ENCODE measurements at places on chromosomes 2 and 18.

DNA sequence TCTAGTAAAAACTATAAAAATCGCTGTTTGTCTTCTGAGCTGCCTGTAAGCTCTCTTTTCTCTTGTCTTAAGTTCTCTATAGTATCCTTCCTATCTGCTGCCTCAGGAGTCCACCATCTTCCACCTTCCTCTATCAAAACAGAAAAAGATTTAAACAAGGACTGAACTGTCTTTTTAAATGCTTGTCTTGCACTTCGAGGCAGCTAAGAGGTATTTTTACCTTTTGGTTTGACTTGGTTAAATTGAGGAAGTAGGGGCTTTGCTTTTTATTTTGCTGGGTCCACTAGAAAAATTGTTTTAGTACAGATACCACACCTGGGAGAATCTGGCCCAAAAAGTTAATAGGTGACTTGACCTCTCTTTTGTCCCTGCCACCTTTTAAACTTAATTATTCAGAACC lies 12.2 kb downstream of the SESTD1 start:
- no peak for DNase-seq

GRCh38 chr18:61362511-61362910 lies 29.3 kb downstream of the CDH20 start:
- no peak for DNase-seq

DNA sequence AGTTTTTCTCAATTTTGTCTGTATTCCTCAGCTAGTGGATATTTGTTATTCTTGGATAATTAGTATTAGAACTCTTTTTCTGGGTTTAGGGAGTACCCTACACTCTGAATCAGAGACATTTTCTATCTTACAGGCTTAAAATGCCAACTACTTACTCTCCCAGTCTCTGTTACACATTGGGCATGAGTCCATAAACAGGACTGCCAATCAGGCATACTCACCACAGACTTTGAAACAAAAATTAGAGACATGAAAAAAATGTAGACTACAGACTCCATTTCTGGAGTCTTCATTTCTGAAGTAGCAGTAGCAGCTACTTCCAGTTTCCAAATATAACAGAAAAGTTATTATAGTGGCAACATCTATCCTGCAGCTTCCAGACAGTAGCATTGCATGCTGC lies 279.7 kb downstream of the MBD5 start:
- DNase-seq: no peak

- DNase-seq: no peak
Observed at GRCh38 chr2:45830322-45830721, 178.8 kb downstream of the PRKCE start.

- DNase-seq: peak; percentile 21
Observed at GRCh38 chr18:79400091-79400590, 4.4 kb downstream of the NFATC1 start.

DNA sequence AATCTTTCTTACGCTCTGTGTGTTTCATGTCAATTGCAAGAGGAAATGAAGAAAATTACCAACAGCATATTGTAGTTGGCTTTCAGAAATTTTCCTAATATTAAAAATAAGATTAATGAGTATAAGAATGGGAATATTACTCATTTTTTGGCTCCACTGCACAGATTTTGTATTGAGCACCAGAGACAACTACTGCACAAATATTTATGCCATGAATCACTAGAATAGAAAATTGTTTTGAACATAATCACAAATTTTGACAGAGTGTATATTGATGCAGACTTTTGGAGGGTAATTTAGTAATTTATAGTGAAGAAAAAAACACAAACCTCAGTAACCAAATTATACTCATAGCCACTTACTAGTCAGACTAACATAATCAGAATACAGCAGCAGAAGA lies 118.3 kb downstream of the DOK6 start:
- DNase-seq: no peak

- no peak for DNase-seq
Observed at GRCh38 chr18:55356815-55357214, 231.2 kb downstream of the TCF4 start.

- no peak for DNase-seq
Observed at GRCh38 chr2:209577376-209578357, 153.8 kb downstream of the MAP2 start.

- DNase-seq: no peak
Observed at GRCh38 chr2:195967336-195967735, 101.3 kb downstream of the DNAH7 start.

GRCh38 chr2:50525423-50525822 lies 506.5 kb downstream of the NRXN1 start:
- no peak for DNase-seq

- no peak for DNase-seq
Observed at GRCh38 chr18:53752781-53753367, 471.6 kb downstream of the MBD2 start.

DNA sequence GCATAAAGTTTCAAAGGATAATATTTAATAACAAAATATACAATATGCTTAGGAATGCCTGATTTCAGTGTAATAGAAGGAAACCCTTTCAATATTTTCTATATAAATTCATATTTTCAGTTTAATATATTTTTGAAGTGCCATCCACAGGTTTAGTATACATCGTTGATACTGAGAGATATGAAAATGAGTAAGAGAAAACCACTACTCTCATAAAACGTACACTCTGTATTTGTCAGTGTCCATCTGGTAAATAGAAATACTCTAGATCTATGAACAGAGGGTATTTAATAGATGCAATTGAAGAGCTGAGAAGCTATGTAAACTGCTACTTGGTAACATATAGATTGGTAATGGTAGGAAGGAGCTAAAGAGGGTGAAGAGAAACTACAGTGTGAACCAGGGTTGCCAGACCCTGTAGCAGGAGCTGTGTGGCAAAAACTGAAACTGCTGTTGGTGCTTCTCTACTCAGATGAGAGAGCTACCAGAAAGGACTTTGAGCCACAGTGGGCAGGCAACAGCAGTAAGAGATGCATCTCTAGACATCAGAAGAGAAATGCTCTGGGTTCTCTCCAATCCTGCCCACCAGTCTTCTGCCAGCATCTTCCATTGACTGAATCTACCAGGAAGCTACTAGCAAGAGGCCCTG lies 187.4 kb downstream of the CCDC102B start:
- no peak for DNase-seq

- no peak for DNase-seq
Observed at GRCh38 chr2:75432761-75433361, 127.9 kb downstream of the EVA1A start.

DNA sequence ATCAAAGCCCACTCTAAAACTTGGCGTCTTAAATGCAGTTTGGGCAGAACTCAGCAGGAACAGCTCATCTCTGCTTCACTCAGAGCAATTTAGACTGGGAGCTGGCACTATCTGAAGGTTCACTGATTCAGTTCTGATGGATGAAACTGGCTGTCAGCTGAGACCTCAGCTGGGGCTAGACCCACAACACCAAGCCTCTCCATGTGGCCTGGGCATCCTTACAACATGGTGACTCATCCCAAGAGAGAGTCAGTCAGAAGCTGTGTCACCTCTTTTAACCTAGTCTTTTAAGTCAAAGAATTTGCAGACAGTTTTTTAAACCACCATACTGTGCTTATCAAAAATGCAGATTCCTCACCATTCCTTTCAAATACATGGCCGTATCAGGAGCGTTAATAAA lies 62.6 kb upstream of the ZNF397 start:
- no peak for DNase-seq

DNA sequence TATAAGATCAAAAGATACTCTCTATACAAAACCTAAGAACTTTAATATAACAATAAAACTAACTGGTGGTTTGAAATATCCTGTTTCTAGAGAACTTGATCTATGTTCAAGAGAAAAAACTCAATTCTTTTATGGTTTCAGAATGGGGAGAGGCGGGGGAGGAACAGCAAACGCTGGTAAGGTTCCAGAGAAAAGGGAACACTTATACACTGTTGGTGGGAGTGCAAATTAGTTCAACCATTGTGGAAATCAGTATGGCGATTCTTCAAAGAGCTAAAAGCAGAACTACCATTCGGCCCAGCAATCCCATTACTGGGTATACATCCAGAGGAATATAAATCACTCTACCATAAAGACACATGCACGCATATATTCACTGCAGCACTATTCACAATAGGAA lies 17.2 kb downstream of the FAM98A start:
- no peak for DNase-seq

DNA sequence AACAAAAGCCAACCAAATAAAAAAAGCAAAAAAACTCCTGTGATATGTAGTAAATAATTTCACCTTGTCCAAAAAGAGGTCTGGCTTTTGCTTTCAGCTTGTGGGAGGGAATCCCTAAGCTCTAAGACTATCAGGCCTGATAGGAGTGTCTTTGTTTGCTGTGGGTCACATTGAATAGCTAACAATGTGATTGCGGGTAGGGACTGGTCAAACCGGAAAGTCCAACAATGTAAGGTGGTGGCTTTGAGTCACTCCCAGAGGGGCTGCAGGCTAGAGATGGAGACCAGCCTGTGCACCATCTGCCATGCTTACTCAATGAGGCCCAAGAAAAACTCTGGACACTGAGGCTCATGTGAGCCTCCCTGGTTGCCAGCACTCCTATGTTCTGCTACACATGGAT lies 192.9 kb downstream of the TFCP2L1 start:
- no peak for DNase-seq

- no peak for DNase-seq
Observed at GRCh38 chr2:219457784-219458369, 23.2 kb downstream of the SPEG start.

DNA sequence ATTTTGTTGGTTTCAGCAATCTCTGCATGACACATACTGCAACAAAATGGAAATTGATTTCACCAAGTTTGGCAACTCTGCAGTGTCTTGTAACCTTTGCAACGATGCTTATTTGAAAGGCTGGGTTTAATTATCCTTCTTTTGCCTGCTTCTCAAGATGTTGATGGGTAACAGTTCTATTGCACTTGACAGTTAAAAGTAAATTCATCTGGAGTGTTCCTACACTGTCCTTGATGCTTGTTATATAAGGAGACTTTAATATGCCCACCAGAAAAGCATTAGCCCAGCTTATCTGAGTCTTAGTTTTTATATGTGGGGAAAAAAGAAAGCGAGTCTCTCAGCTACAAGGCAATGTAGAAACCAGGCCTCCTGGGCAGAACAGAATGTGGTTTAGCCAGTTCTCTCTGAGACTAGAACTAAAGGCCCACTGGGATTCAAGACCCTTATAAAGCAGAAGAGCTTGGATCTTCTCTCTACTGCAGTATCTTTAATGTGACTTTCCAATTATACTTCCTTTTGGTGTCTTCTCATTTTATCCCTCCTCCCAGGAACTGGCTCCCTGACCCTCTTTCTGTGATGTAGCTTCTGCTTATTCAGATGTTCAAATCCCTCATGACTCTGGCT lies 106.8 kb upstream of the LYPD6 start:
- DNase-seq: no peak

DNA sequence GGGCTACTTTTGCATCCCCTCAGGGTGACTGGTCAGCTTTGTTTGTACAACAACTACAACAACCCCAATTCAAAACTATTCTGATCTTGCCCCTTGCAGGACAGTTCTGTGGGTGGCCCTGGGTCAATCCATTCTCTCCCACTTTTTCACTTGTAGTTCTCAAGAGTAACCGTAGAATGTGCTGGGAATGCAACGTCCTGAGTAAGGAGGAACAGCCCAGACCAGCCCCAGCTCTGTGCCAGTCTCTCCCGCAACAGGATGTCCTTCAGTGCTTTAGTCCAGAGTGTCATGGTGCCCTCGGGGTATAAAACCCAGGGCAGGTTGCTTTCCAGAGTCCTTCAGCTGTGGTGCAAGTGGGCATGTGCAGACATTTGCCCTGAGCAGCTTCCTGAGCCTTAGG lies 22.1 kb upstream of the TEX51 start:
- no peak for DNase-seq

- DNase-seq: no peak
Observed at GRCh38 chr18:57635003-57635822, 13.6 kb upstream of the NARS1 start.

GRCh38 chr2:88897715-88898114 lies 206.2 kb downstream of the RPIA start:
- no peak for DNase-seq

DNA sequence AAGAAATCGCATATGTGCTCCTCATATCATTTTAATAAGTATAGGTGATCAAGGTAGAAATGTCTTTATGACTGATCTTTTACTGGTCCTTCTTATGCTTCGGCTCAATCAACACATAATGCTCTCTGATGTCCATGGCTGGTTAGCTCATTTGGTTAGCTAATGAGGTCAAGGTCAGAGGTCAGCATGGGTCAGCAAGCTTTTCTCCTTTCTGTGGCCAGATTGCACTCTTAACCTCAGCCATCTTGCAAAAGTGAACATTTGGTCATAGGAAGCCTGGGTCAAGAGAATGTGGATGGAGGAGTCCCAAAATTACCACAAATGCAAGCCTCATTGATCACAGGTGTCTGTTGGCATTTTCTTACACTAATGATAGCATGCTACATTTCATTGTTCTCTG lies 35.4 kb upstream of the DARS1 start:
- DNase-seq: no peak

- DNase-seq: no peak
Observed at GRCh38 chr2:17337507-17337906, 180.7 kb downstream of the RAD51AP2 start.

- no peak for DNase-seq
Observed at GRCh38 chr2:133253793-133254192, 314.5 kb downstream of the NCKAP5 start.

DNA sequence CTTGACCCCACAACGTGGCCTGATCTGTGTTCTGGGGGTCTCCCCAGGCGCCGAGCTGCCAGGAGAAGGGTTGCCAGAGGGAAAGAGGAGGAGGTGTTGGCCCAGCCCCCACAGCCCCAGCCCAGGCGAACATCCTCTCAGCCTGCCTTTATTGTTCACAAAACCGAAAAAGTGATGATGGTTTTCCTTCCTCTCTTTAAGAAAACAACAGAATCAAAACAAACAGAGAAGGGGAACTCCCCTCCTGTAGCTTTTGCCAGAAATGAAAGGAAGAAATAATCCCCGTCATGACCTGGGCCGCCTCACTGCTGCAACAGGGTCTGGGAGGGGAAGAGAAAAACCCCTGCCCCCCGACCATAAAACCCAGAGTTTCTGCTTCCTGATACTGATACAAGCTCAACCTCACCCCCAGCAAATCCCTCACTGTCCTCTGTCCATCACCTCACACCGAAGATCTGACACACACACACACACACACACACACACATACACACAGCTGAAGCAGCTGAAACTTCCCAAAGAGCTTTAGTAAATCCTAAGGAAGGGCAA lies 52.0 kb downstream of the ZFP36L2 start:
- DNase-seq: no peak

DNA sequence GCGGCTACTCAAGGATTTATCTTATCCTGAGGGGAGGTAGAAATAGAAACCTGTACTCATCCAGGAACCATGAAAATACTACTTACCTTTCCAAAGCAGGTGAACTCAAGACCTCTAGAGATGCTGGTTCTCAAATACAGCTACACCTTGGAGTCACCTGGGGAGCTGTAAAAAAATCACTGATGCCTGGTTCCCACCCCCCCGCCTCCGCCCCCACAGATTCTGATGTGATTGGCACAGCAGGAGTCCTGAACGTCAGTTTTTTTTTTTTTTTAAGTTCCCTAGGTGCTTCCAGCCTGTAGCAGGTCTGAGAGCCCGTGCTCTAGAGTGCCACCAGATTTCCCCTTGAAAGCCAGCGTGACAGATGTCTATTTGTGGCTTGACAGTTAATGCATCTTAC lies 113.6 kb downstream of the MRO start:
- DNase-seq: no peak

GRCh38 chr2:57204364-57204763 lies 842.2 kb upstream of the VRK2 start:
- no peak for DNase-seq
